Activated CD4-positive, alpha-beta T cell treated with anti-CD3 and anti-CD28 coated beads for 1 hour (primary cell): ENCODE measurements at places on chromosomes 5 and 9.

DNA sequence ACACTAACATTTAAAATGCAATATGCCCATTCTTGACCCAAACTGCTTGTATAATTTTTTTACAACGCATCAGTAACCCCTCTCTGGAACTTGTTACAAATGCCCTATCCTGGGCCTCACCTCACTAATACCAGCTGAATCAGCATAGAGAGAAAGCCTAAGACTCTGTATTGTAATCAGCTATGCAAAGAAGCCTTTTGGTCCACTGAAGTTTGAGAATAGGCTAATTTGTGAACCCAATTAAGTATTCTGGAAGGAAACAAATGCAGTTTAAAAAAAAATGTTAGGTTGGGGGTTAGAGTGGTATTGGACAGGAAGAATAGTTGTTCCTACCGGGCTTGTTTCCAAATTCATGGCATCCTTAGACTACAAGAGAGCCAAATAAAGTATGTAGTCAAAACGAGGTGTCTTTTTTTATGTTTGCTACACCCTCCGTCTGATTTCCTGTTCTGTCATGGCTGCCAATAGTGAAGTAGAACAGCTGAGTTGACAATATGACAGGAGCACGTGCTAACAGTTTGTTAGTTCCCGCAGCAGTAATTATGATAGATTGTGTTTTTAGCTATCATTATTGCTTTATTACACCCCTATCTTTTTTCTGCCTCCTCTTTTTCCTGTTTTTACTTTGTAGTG lies 1048.7 kb upstream of the NUDT12 start:
- DNase-seq: no peak

DNA sequence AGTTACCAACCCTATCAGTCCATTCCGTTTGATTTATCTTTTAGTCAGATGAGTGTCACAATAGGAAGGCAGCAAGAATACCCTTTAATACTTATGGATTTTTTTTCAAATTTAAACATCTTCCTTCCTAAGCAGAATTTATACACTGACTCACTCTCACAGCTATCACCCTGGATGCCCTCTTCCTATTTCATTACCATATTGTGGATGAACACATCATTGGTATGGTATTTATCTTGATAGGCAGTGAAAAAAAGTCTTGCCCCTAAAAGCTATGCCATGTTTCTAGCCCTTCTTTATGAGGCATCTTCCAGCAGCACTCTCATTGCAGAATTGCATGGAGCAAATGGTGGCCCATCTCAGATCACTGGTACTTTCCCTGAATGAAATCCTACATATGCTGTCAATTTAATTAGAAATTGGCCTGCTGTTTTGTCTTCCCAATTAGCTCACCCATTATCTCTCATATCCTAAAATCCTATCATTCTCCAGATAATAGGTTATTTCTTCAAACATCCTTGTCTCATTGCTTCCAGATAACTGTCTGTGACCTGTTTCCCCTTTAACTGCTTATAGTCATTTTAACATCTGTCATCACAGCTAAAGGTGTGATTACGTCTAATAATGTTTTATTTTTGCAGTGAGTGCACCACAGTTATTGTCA lies 433.5 kb upstream of the POU5F2 start:
- DNase-seq: no peak

GRCh38 chr9:131736431-131736830 lies 3.4 kb downstream of the RAPGEF1 start:
- DNase-seq: no peak

GRCh38 chr9:134641173-134641989 lies at the start of gene COL5A1:
Gene COL5A1 (plus strand): TSS chr9:134641803. CDS start chr9:134642188, 385 bp downstream.
- DNase-seq: peak; percentile 31

DNA sequence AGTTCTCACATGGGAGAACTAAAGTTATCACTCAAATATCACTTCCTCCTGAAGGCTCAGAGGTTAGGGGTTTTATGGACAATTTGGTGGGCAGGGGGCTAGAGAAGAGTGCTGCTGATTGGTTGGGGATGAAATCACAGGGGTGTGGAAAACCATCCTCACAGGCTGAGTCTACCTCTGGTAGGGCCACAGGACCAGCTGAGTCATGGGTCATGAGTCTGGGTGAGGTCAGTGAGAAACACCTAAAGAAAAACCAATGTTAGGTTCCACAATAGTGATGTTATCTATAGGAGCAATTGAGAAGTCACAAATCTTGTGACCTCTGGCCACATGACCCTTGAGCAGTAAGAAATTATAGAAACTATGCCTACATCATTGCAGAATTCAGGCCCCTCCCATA lies 203.3 kb upstream of the TARS1 start:
- no peak for DNase-seq

DNA sequence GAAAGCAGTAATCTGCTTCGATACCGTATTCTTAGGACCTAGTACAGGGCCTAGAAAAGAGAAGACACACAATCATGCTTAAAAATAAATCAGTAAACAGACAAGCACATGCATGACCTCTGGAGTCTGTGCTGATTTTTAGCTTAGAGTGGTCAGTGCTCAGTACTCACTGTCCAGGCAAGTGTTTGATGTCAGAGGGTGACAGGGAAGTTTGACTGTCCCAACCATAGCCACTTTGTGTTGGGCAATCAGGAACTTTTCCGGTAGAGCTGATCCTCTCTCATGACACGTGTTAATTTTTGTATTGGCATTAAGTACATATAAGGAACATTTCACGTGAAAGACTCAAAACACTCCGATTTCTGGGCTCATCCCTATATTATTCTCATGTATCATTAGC lies 464.7 kb upstream of the KLF4 start:
- DNase-seq: no peak

DNA sequence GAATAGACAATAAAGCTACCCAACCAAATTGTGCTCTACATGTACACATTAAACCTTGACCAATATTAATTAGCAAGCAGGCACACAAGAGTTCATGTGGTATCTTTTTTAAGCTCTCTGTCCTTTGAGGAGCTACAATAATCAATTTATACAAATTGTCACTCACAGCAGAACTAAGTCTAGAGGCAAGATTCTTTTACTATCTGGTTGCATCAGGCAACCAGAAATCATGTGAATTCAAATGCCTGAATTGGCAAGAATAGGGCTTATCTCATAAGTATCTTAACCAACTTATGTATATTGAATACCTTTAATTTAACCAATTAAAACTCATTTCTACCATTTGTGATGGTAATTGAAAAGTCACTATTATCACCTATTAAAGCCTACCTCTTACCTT lies 145.5 kb upstream of the HAPLN1 start:
- DNase-seq: no peak

GRCh38 chr9:7869340-7869739 lies 69.8 kb upstream of the DMAC1 start:
- no peak for DNase-seq

GRCh38 chr5:1220831-1221230 lies 4.3 kb upstream of the SLC6A18 start:
- no peak for DNase-seq

DNA sequence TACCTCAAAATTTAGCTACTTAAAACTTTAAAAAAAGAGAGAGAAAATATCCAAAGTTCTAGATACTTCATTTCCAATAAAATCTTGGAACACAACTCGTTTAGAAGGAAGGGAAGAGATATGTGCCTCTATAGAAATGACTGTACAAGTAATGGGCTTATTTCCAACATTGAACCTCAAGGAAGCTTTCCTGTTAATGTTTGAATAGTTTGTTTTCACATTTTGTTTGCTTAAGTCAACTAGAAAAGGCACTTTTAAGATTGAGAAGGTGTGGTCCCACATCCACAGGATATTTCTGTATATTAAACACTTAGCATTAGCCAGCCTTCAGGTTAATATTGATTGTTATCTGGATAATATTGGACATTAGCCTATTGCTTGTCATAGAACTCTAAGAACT lies 384.7 kb downstream of the PTPRD start:
- DNase-seq: no peak

DNA sequence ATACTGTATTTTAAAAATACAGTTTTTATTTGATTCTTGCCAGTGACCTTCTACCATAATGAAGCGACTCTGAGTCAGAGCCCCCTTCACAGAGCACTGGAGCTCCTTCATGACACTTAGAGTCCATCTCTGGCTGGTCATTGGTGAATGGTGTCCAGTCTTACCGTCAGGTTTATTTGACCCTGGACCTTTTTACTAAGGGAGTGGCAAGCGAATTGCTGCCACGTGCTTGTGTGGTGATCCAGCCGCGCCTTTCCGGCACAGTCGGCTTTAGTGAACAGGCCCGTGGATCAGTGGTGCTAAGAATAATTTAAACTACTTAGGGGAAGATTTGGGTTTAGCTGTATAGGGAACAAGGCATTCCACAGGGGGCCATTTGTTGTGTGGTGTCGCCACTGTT lies 48.5 kb downstream of the PRRC2B start:
- no peak for DNase-seq

- no peak for DNase-seq
These were observed 6.2 kb downstream of the PDLIM4 start for GRCh38 chr5:132263548-132264261.
